ENCODE measurements at places on chromosomes 7 and 10. TPM values are rescaled to one million over a fixed set of nuclear protein-coding genes. Genes with fewer than 3 reads are reported as not detected.
A peak's percentile ranks its signal among the peaks of the same experiment; 100 is the strongest.

- DNase-seq = no peak
Observed at GRCh38 chr10:61785473-61786105, 115.9 kb upstream of the ARID5B start.

GRCh38 chr7:26284995-26285632, 6.5 kb upstream of the SNX10 start:
- DNase-seq = no peak

- DNase-seq = no peak
Observed at GRCh38 chr10:18497806-18498369, 153.5 kb downstream of the NSUN6 start.

DNA sequence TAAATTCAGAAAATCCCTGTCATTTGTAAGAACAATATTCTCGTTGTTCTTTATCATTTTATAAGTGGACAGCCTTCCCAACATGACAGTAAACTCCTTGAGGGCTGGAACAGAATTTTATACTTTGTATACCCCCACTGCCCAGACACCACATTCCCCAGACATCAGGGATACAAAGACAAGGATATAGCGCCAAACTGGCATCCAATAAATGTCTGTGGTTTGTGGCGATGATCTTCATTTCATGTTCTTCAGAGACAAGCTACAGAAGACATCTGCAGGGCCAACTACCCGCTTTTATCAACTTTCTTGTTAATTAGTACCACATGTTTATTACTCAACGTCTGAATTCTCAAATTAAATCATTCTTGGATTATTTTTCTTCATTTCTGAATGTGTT, 155.9 kb downstream of the ATE1 start:
- no peak for DNase-seq

DNA sequence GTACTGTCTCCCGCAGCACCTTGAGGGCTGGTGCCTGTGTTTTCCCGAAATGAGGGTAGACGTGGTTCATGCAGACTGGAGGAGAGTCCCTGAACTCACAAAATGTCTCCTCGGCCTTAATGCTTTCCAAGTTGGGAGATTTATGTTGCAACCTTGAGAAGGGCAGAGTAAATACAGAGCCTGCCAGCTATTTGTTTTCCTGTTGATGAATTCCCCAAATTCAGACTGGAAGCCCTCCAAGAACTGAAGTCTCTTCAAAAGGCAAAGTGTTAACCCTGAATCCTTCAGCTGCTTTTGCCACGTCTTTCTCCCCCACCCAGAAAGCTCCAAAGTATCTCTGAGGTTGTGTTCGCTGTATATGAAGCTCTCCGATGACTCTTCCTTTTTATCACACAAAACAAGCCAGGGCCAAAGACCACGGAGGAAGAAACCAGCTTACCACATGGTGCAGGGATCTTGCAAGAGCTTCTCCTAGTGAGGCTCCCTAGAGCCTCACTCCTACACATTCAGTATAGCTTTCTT, 254.7 kb upstream of the NFE2L3 start:
- no peak for DNase-seq

DNA sequence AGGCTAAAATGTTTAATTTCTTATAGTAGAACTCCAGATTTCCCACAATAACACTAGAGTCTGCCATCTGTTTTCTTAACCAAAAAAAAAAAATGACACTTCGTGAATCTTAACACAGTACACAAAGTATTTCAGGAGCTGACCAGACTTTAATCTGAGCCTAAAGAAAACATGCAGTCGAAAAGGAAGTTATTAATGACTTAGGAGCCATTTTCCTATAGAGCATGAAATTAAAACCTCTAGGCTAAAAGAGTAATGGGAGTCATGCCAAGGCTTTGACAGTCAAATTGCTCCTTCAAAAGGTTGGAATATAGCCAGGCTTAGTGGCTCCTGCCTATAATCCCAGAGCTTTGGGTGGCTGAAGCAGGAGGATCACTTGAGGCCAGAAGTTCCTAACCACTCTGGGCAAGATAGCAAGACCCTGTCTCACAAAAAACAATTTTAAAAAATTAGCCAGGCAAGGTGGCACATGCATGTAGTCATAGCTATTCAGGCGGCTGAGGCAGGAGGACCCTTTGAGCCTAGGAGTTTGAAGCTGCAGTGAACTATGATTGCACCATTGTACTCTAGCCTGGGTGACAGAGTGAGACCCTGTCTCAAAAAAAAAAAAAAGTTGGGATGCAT, 13.6 kb downstream of the MICU1 start:
- no peak for DNase-seq

DNA sequence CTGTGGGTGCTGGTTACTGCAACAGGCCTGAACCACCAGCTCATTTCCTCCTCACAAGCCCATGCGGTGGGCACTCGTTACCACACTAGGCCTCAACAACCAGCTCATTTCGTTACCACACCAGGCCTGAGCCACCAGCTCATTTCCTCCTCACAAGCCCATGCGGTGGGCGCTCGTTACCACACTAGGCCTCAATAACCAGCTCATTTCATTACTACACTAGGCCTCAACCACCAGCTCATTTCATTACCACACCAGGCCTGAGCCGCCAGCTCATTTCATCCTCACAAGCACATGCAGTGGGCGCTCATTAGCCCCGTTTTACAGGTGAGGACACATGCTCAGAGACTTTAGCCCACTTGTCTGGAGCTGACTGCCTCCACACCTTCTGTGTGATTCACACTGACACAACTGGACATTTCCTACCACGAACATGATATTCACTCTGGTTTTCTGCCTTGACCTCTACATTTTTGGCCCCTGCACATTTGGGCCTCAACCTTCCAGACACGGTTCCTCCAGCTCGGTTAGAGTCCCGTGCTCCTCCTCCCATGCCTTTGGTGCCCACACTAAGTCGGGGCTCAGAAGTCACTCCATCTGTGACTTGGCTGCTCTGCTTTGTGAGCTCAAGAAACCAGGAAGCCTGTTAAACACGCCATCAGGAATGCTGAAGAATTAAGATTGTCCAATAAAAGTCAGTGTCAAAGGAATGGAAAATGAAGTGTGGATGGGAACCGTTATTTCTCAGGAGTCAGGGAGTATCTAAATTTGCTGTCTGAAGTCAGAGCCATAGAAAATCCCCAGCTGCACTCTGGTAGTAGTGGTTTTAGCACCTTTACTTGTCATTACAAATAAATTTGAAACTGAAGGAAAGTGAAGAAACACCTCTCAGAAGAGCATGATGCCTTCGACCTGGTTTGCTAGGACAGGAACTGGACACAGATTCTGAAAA, 55.8 kb upstream of the LANCL2 start:
- DNase-seq = no peak

- no peak for DNase-seq
Observed at GRCh38 chr7:129779602-129780256, 168.2 kb downstream of the NRF1 start.

DNA sequence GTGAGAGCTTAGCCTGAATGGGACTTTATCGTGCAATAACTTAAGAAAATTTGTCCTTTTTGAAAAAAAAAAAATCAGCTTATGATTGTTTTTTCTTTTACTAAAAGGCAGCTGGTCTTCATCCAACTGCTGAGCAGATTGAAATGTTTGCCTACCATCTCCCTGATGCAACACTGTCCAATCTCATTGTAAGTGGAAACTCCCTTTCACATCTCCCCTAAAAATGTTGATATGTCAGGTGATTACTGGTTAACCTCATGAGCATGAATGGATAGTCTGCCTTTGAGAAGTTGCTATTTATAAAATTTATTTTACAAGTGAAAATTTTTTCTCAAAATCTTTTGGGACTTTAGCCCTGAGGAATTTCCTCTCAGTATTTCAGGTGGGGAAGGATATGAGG, 17.8 kb upstream of the HKDC1 start:
- no peak for DNase-seq

DNA sequence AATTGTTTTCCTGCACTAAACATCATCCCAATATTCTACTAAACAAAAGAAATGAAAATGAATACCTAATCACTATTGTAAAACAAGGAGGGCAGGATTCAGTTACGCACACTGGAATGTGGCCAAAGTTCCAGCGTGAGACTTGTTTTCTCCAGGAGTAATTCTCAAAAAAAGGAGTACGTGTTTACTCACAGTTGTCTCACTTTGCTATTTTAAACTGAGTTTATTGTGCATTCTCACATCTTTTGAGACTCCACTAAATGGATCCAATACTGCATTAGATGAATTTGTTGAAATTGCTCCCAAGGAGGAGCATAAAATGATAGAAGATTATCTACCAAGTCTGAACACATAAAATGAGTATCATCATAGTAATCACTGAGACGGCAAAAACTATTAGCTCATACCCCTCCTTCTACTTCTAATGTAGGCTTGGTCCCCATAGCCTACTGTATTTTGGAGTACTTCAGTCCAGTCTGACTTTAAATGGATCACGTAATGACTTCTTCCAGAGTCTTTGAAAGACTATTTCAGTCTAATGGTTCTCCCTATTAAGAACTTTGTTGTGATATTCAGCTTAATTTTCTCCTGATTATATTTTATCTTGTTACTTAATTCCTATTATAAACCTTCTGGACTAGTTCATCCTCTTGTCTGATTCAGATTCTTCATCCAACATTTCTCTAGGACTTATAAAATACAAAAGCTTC, 3.8 kb downstream of the GRM3 start:
- DNase-seq = no peak

DNA sequence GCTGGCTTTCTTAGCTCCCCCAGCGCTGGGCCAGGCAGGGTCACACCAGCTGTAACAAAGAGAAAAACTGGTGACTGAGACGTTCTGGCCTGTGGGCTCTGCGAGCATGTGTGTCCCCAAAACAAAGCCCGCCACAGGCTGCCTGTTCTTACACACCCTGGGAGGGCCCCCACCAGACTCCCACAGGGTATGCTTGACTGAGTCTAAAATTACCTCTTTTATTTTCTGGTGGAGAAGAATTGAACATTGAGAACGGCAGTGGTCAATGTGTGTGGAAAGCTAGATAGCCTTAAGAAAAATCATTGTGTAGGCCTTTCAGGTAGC, 808 bp downstream of the C10orf71 start:
- no peak for DNase-seq

GRCh38 chr7:68984306-68984705, 614.0 kb upstream of the AUTS2 start:
- DNase-seq = no peak

GRCh38 chr7:101138213-101138870, 11.4 kb downstream of the SERPINE1 start:
- DNase-seq = peak; percentile 91

- DNase-seq = no peak
Observed at GRCh38 chr10:101687071-101687658, 7.8 kb downstream of the FBXW4 start.

- DNase-seq = no peak
Observed at GRCh38 chr7:43112941-43113621, 634 bp downstream of the HECW1 start.

DNA sequence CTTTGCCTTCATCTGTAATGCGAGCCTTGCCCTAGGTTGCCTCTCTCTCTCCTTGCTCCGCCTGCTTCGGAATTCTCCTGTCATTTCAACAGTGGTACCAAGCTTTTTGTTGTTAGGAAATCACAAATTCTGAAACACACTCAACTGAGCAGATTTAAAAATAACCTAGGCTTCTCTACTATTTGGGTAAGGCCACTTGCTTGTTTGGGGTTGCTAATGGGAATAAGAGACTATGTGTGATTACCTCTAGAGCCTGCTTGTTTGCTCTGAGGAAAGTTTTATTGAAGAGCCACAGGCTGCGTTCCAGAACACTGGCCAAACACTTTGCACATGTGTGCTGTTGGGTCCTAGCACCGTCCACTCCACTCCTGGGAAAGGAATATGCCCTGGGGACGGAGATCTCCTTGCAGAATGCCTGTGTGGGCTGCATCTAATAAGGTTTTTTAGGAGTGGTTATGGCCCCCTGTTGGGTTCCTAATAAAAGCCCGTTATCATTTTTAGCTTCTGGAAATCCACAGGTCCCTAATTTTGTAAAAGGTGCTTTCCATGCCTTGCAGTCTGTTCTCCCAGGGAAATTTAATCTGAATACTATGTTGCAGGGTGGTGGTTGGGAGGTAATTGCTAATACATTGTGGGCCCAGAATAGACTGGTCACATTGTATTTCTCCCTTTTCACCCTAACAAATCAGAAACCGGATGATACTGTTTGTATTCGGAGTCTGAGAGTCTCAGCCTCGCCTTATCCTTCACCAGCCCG, 68.7 kb upstream of the KLF6 start:
- peak; percentile 83 for DNase-seq

- DNase-seq = no peak
Observed at GRCh38 chr10:6164271-6165095, 38.2 kb upstream of the PFKFB3 start.

DNA sequence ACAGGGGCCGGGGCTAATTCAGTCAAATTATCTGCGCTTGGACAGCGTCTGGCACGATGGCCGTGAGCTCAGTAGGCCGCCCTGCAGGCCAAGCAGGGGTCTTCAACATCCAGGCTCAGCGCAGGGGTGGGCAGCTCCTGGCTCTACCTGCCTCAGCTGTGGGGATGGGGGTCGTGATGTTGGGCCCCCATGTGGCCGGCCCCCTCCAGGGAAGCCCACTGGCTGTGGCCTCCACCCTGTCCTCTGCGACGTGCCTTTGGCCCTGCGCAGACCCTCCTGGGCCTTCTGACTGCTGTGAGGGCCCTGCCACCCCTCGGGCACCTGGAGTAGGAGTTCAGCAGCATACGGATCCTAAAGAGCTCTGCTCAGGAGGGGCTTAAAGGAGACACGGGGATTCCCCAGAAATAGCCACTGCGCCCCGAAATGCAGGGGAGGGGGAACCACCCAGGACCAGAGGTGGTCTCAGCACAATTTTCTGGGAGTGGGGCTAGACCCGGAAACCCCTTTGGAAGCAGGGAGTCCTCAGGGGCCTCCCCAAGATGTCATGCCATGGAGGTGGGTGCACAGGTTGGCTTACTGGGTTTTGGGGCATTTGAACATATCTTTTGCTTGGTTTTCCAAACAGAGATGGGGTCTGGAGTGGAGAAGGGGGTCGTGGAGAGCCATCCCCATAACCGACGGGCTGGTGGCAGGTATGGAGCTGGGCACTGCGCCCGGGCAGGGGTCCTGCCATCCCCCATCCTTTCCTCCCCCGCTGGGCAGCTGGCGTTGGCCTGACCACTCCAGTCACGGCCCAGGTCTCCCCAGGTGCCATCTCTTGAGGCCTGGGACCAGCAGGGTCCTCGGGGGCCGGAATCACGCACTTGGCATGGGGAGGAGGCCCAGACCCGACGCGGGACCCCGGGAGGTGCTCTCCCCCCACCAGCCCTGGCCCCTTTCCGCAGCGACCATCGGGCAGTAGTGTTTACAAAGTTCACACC, 4.0 kb upstream of the ADAP1 start:
- DNase-seq = no peak

DNA sequence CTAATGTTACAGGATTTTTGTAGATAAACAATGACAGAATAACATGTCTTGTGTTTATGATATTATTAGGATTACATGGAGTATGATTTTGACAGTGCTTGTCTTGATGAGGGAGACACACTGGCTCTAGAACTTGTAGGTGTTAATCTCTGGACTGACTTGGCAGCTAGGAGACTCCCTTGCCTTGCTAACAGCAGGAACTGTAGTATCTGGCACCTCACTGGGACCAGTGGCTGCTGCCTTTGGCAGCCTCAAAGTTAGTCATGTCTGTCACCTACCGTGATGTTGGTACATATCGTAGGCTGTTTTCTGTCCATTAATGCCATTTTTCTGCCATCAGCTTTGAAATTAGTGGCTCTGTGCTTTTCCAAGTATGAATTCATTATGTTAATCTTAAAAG, 261.5 kb downstream of the CDK14 start:
- DNase-seq = no peak

The FAM25A gene
- not detected for total RNA-seq

The WNT8B gene
- total RNA-seq = not detected

The YWHAG gene
- total RNA-seq = 74.7 TPM

The PAX2 gene
- total RNA-seq = 7.5 TPM

The EBF3 gene
- not detected for total RNA-seq

The TAX1BP1 gene
- total RNA-seq = 63.1 TPM
